Activated CD8-positive, alpha-beta T cell treated with anti-CD3 and anti-CD28 coated beads, Interleukin-2, amount 10 ng/mL, durations not matched to agents 7 days and 5 days (primary cell): ENCODE measurements at places on chromosomes 2 and 18. TPM values are rescaled to one million over a fixed set of nuclear protein-coding genes. Genes with fewer than 3 reads are reported as not detected.

- DNase-seq: peak; percentile 25
These were observed at the start of gene DPYSL5 for GRCh38 chr2:26847655-26848335. Gene DPYSL5 (plus strand): TSS chr2:26848132. CDS start chr2:26898500, 50,368 bp downstream.

DNA sequence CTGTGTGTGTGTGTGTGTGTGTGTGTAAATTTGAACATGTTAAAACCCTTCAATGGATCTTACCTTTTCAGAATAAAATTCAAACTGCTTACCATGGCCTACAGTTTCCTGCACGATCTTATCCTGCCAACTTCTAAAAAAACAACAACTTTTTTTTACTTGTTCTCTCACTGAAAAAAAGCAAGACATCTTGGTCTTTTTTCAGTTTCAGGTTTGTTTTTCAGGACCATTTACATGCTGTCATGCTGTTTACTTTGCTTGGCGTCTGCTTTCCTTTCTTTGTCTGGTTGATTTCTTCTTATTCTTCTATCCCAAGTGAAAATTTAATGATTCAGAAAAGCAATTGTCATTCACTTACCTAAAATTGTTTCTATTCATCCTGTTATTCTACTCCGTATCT lies 286.3 kb upstream of the TMEFF2 start:
- no peak for DNase-seq

- DNase-seq: no peak
These were observed 111.0 kb downstream of the SP3 start for GRCh38 chr2:173854141-173854540.

DNA sequence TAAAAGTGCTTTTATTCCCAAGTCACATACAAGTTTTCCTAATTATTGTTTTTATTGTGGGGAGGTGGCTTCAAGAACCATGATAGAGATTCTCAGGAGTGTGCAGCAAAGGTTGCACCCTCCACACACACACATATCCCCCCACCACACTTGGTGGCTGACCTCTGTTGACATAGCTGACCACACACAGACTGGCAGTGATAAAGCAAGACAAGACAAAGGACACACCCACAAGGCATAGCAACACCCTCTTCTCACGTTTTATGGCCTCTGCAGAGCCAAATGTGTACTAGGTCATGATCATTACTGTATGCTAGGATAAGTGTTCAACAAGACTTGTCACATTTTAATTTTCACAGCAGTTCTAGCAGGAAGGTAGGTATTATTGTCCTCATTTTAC lies 143.0 kb upstream of the EPC2 start:
- DNase-seq: no peak

DNA sequence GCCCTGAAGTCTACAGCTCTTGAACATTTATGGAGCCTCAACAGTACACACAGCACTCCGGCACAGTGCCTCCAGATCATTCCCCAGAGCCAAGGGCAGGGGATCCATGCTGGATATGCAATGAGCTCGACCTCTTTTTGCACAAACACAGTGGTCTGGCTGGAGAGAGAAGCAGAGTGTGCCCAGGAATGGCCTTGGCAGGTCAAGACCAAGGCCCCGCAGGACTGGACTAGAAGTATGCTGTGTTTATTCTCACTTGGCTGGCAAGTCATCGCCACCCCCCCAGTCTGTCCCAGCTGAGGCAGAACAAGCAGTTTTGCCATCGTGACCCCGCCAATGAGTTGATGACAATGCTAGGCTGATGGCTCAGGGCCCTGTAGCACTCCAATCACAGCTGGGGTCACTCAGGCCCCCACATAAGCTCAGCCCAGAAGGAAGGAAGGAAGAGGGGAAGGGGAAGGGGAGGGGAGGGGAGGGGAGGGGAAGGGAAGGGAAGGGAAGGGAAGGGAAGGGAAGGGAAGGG lies 212.1 kb downstream of the TTC32 start:
- no peak for DNase-seq

DNA sequence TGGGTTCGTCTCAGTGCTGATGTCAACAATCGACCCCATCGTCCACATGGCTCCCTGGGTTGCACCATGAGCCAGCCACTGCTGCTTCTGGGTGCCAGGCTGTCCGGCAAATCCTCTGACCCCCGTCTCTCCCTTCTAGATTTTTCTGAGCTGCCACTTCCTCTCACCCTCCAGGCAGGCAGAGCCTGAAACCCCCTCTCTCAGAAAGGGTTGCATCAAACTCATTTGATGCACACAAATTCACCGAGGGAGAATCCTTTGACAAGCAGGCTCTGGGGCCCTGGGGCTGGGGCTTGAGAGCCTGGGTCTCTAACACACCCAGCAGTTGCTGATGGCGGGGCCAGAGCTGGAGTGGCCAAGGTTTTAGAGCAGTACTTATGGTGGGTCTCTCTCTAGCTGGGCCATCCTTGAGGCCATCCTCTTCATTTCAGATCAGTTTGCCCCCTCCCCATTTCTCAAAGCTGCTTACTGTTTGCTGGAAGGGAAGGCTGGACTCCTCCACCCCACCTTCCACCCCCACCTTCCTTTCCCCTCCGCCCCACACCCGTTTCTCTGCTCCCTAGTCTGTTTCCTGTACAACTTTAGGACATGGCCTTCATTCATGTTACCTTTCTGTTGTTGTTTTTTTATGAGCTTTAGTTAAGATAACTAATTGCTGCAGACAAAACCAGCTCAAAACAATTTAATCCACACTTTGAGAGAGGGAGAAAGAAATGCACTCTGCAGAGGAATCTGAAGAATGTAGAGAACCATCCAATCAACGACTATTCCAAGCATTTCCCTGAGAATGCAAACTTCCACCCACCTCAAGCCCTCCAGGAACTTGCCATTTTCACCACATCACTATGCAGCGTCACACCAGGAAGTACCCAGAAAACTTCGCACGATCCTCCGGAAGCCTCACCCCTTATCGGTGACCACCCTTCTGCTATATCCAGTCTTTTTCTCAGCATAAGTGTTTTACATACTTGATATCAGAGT lies 69.5 kb downstream of the ARL4C start:
- peak; percentile 58 for DNase-seq

DNA sequence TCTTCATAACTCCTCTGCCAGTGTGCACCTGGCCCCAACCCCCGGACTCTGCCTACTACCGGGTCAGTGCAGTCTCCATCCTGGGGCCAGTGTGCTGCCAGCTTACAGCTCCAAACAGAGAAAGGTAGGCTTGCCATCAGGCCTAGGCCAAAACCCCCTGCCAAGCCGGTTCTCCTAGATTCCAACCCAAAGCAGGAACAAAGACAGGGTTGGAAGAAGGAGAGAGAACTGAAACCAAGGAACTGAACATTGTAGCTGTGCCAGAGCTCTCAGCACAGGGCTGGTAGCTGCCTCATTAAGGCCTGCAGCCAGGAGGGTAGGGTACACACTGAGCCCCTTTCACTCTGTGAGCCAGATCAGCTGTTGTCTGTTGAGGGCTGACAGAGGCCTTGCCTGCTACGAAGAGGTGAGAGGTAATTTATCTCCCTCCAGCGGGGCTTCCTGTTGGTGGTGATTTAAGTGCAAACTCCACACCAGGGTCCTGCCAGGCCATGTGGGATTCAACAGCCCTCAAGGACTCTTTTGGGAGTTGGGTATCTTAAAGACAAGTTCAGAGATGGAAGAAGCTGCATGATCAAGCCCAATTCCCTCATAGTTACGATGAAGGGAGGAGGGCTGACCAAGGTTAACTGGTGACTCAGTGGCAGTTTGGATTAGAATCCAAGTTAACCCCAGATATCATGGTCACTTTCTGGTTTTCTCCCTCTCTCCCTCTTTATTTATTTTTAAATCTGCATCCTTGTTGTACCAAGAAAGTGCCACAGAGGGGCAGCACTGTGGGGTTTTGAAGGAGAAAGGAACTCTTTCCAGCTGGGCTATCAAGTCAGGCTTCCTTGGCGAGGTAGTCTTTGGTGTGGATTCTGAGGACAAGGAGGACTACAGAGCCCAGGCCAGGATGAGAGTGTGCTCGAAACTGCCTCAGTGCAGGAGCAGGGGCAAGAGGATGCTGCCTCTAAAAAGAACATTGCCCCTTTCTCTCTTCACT lies 48.1 kb downstream of the CYRIA start:
- no peak for DNase-seq

DNA sequence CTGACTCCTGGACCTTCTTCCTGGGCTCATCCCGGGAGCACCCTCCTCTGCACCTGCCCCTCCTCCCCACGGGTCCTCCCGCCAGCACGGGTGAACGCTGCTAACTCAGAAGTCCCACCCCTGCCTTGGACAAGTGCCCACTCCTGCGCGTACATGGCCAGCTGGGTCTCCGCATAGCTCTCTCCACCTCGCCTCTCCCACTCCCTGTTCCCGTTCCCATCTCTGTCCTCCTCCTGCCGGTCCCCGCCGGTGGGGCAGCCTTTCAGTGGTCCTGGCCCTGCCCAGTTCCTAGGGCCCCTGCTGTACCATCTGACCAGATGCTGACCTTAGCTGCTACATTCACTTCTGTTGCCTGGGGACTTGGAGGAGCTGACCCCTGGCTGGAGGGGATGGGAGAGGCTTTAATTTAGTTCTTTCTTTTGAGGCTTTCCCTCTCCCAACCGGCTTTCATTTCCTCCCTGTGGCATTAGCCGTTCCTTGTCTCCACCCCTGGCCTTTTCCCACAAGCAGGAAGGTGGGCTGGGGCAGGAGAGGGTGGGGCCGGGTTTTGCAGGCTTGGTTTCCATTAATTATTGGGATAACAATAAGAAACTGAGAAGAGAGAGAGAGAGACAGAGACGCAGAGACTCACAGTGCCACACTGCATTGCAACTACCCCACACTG lies 136.1 kb downstream of the SH3BP4 start:
- DNase-seq: no peak

GRCh38 chr2:8251291-8251690 lies 430.6 kb upstream of the ID2 start:
- DNase-seq: no peak

DNA sequence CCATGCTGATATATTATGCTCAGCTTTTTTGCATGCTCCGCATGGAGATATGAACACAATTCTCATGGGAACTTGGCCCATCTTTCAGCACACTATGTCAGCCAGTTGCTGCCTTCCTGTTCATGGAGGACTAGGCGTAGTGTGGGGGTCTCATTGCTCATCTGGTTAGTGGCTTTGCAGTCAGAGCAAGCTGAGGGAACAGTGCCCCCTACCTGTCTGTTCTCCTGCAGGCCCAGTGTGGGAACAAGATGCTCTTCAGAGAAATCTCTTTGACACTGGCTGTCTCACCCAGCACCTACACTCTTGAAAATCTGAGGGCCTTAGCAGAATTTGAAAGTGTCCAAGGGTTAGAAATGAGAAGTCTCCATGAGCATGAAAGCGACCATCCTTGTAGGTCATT lies 47.1 kb downstream of the SPTBN1 start:
- peak; percentile 54 for DNase-seq

DNA sequence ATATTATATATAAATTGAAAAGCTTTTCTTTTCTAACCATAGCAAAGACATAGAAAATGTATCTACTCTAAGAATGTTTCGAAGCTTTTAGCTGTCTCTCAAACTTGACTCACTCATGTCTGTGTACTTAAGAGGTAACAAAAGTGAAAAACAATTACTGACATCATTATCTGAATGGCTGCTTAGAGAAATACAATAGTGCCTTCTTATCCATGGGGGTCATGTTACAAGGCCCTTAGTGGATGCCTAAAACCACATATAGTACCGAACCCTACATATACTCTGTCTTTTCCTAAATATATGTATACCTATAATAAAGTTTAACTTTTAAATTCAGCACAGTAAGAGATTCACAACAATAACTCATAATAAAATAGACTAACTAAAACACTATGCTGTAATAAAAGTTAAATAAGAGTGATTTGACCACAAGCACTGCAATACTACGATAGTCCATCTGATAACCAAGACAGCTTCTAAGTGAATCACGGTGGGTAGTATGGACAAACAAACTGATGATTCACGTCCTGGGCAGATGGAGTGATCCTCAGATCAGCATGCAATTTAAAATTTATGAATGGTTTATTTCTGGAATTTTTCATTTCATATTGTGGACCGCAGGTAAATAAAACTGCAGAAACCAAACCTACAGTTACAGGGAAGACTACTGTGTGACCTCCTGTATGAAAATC lies 246.2 kb downstream of the XIRP2 start:
- DNase-seq: no peak

DNA sequence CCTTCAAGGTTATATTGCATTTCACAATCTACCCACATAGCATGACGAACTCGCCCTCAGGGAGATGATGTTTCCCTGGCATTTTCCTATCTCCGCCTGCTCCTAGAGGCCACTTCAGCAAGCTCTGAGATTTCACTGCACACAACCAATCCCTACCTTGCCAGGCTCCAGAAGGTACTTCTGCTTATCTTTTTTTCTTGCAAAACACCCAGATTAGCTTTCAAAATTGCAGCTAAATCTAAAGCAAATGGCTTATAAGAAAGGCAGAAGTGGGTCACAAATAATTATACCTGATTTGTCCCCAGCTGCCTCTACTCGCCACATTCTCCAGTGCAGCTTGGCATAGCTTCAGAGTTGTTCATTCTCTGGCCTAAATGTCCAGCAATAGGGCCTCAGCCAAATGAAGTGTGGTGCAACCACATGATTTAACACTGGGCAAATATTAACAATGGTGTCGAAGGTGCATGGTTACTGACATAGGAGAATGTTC lies 32.4 kb upstream of the MRPL19 start:
- DNase-seq: no peak

- no peak for DNase-seq
These were observed 7.4 kb downstream of the SOCS6 start for GRCh38 chr18:70296289-70296688.

- DNase-seq: no peak
These were observed 11.0 kb upstream of the SIX3 start for GRCh38 chr2:44930274-44931197.

DNA sequence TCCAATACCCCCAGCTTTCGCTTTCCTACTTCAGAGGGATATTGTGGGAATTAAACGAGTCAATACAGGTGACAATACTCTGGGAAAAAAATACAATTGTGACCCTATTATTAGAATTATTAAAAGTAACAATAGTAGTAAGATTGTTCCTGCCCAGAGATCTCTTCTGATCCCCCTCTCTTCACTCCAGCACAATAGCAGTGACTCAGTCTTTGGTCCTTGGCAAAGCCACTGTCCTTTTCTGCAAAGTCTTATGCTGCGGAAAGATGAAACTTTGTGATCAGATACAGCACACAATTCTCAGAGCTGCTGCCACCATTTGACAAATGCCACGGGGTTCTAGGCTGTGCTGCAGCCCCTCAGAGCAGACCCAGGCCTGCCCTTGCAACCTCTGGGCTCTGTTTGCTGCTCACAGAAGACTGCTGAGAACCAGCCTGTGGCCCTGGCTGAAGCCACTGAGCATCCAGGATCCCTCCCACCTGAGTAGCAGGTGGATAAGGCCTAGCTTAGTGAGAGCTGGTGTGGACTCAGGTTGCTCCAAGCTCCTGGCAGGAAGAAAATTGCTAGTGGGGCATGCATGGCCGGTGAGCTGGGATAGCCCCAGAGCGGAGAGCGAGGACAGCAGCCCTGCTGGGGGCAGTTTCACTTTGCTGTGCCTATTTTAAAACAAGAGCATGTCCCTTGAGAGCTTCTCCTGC lies 60.1 kb upstream of the ROCK2 start:
- no peak for DNase-seq

GRCh38 chr2:66865161-66865560 lies 430.2 kb downstream of the MEIS1 start:
- DNase-seq: no peak

- DNase-seq: no peak
These were observed 55.9 kb downstream of the ACVR1C start for GRCh38 chr2:157572725-157573124.

GRCh38 chr2:69003731-69004130 lies 9.2 kb upstream of the ANTXR1 start:
- DNase-seq: no peak

Gene ARHGAP15
- 158 TPM for total RNA-seq

Gene CD8B
- total RNA-seq: 439 TPM

Gene CCDC141
- 19.5 TPM for total RNA-seq

Gene RHOB
- total RNA-seq: 1.2 TPM

Gene NTSR2
- total RNA-seq: not detected

Gene APCDD1
- not detected for total RNA-seq

Gene SLC30A3
- total RNA-seq: not detected

Gene AMER3
- not detected for total RNA-seq

Gene CROCC2
- total RNA-seq: not detected
